Esophagus squamous epithelium (tissue), 5 donors: ENCODE measurements at places on chromosomes 6 and 20. TPM values are rescaled to one million over a fixed set of nuclear protein-coding genes. Genes with fewer than 3 reads are reported as not detected.

GRCh38 chr20:36031806-36032205, 63.4 kb downstream of the CNBD2 start:
- H3K36me3 ChIP-seq, result no peaks in the 10 kb centered on the region
- H3K4me3 ChIP-seq, result no peak overlapping the region
- H3K4me1 ChIP-seq, result peaks cover 8% of the 10 kb centered on the region
- DNase-seq, result no peak

GRCh38 chr20:19397666-19398065, 185.2 kb downstream of the SLC24A3 start:
- H3K27me3 ChIP-seq, result no peaks in the 10 kb centered on the region
- no peak overlapping the region for H3K4me3 ChIP-seq
- H3K27ac ChIP-seq, result no peak overlapping the region
- no peaks in the 10 kb centered on the region for H3K36me3 ChIP-seq
- DNase-seq, result no peak
- H3K4me1 ChIP-seq, result no peaks in the 10 kb centered on the region

DNA sequence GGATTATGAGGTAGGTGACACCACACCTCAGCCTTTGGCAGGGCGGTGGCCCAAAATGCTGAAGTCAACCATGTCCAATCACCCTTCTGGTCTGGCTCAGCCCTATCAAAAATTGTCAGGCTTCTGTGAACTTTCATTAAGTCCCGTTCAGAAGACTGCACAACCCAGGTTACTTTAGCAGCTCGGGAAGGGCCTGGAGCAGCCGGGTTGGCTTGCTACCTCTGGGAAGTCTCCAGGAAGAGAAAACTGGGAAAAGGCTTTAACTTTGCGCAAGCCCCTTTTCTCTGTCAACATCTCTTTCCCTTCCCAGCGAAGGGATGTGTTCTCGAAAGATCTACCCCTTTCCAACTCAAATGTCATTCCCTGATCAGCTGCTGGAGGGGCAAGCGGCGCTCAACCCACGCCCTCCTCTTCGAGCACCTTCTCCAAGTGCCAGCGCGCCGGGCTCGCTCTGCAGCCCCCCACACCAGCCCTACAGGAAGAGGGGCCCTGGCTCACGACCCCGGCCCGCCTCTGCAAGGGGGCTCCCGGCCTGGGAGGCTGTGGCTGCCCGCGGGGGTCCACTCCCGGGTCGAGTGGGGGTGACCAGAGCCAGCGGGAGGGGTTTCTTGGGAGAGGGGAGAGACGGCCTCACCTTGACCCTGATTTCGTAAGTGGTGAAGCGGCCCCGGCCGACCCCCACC, 573 bp downstream of the SNX3 start:
- peaks cover 5% of the 10 kb centered on the region for H3K4me1 ChIP-seq
- peak overlapping the region; percentile 97 for H3K27ac ChIP-seq
- DNase-seq, result peak; percentile 45
- peak overlapping the region; percentile 96 for H3K4me3 ChIP-seq

GRCh38 chr20:49216991-49217578, 2.1 kb upstream of the DDX27 start:
- no peaks in the 10 kb centered on the region for H3K27me3 ChIP-seq
- H3K27ac ChIP-seq, result peak overlapping the region; percentile 48
- peak overlapping the region; percentile 21 for H3K4me3 ChIP-seq

GRCh38 chr20:59405226-59406200, 105.1 kb downstream of the EDN3 start:
- peaks cover 74% of the 10 kb centered on the region for H3K27me3 ChIP-seq
- DNase-seq, result no peak

- peaks cover 44% of the 10 kb centered on the region for H3K4me1 ChIP-seq
- H3K36me3 ChIP-seq, result peaks cover under 1% of the 10 kb centered on the region
- peak overlapping the region; percentile 15 for H3K27ac ChIP-seq
- H3K27me3 ChIP-seq, result no peaks in the 10 kb centered on the region
- no peak for DNase-seq
- no peak overlapping the region for H3K4me3 ChIP-seq
These were observed 2.0 kb upstream of the GTPBP2 start for GRCh38 chr6:43630980-43631619.

- no peak for DNase-seq
- peaks cover 34% of the 10 kb centered on the region for H3K36me3 ChIP-seq
- no peak overlapping the region for H3K4me3 ChIP-seq
- no peaks in the 10 kb centered on the region for H3K27me3 ChIP-seq
- H3K4me1 ChIP-seq, result peaks cover 7% of the 10 kb centered on the region
These were observed 32.2 kb downstream of the PRPH2 start for GRCh38 chr6:42690151-42690702.

- peaks cover 65% of the 10 kb centered on the region for H3K4me1 ChIP-seq
- no peaks in the 10 kb centered on the region for H3K36me3 ChIP-seq
- DNase-seq, result peak; percentile 31
- H3K27me3 ChIP-seq, result no peaks in the 10 kb centered on the region
- peak overlapping the region; percentile 54 for H3K4me3 ChIP-seq
- H3K27ac ChIP-seq, result peak overlapping the region; percentile 78
These were observed 92.4 kb downstream of the PRND start for GRCh38 chr20:4813863-4814695.

GRCh38 chr6:170074907-170075306, 216.0 kb downstream of the DLL1 start:
- DNase-seq, result no peak
- H3K36me3 ChIP-seq, result no peaks in the 10 kb centered on the region
- no peak overlapping the region for H3K4me3 ChIP-seq
- H3K4me1 ChIP-seq, result no peaks in the 10 kb centered on the region

DNA sequence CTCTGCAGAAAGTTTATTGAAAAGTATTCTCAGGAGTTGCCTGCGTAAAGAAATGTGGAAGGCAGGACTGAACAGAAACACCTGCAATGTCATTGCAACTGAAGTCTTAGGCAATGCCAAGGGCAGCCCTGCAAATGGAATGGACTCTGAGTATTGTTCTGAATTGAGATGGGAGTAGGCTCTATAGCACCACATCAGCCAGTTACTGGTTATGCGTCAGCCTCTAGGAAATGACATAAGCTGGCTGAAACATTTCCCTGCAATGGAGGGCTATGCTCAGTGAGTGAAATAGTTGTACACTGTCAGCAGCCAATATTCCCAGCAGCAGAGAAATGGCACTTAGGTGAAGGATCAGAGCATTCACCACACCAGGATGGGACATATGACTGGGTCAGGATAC, 13.8 kb upstream of the GJE1 start:
- no peaks in the 10 kb centered on the region for H3K36me3 ChIP-seq
- H3K4me1 ChIP-seq, result no peaks in the 10 kb centered on the region
- no peak overlapping the region for H3K4me3 ChIP-seq
- no peak for DNase-seq
- H3K27me3 ChIP-seq, result no peaks in the 10 kb centered on the region
- no peak overlapping the region for H3K27ac ChIP-seq

DNA sequence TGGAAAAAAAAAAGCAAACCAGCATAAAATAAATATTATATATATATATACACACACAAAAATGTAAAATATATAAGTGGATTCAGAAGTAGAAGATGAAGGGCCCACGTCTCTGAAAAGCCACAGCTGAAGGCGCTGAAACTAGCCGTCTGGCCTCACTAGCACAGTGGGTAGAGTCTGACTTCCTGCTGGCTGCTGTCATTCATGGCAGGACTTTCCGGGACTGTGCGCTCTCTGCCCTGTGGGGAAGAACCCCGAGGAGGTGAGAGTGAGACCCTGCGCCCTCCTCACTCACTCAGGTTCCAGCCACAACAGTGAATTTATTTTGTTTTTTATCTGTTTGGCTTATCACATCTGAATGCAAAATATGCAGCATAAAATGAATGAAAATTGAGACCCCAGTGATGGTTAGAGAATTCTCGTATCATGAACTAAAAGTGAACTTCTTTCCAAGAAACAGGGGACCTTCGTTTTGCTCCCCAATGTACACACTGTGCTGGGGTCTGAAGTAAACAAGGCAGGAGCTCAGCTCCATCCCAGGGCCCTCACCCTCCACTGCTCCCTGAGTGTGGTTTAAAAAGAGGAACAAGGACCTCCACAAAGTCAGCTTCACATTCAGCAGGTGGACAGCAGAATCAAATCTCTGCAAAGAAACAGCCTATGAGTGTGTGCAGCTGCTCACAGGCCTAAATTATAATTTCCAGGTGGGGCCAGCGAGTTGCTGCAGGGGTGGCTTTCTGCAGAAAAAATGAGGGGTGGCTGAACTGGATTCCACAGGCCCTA, 1.3 kb upstream of the RAMACL start:
- no peaks in the 10 kb centered on the region for H3K36me3 ChIP-seq
- H3K27me3 ChIP-seq, result no peaks in the 10 kb centered on the region
- H3K4me1 ChIP-seq, result peaks cover 19% of the 10 kb centered on the region
- no peak for DNase-seq
- H3K27ac ChIP-seq, result peak overlapping the region; percentile 10
- H3K4me3 ChIP-seq, result no peak overlapping the region

GRCh38 chr6:108651340-108652227, 90.9 kb downstream of the FOXO3 start:
- no peaks in the 10 kb centered on the region for H3K36me3 ChIP-seq
- no peaks in the 10 kb centered on the region for H3K27me3 ChIP-seq
- H3K4me3 ChIP-seq, result no peak overlapping the region
- H3K27ac ChIP-seq, result peak overlapping the region; percentile 40

DNA sequence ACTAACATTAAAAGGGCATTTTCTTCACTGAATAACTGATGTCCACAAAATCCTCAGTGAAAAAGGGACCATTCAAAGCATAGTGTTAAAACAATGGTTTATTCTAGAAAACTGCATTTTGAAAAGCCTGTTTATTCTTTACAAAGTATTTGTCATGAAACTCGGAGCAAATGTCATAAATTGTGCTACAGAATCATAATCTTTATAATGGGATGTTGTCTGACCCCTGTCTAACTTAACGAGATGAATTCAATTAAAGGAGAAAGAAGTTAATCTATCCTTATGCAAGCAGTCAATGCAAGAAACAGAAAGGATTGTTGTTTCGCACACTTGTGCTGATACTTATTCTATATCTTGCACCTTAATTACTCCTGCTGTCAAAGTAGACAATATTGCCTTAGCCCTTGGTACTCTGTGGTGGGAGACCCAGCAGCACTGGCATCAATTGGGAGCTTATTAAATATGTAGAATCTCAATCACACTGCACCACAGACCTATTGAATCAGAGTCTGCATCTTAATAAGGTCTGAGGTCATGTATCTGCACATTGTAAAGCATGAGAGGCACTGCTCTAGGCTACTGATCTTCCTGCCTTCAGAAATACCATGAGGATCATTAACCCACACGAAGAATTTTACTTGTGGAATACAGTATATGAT, 708.3 kb downstream of the HDGFL1 start:
- H3K27me3 ChIP-seq, result no peaks in the 10 kb centered on the region
- H3K4me3 ChIP-seq, result no peak overlapping the region
- no peak overlapping the region for H3K27ac ChIP-seq

DNA sequence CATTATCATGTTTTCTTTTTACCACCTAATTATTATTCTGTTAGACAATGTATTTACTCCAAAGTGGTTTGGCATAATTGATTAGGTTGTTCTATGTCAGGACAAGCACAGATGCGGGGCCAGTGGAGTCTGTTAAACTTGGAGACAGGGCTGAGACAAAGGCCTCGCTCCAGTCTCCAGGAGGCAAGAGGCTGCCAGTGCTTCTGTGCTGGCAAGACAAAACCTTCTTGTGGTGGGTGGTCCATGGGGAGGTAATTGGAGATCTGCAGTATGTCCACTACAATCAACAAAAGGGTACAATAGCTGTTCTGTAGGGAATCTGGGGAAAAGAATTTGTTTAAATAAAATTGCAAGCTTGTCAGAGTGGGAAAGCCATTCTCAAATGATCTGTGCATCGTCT, 677.2 kb upstream of the SLC35B3 start:
- DNase-seq, result no peak
- H3K27me3 ChIP-seq, result no peaks in the 10 kb centered on the region
- H3K36me3 ChIP-seq, result no peaks in the 10 kb centered on the region
- no peak overlapping the region for H3K27ac ChIP-seq

DNA sequence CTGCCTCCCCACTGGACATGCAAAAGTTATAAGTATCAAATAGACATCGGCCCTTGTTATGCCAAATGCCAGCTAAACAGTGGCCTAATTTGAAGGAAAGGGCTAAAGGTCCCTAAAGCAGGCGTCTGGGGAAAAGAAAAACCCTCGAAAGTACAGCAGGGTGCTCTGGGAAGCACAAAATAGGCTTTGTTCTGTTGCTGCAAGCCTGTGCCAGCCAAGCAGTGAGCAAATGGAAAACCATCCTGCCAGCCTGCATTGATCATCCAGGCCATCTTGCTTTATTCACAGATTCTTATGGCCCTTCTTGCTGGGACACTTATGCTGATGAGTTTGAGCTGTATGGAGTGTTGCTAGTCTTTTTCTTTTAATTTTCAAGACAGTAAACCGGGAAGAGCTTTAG, 62.2 kb upstream of the PLEKHG1 start:
- no peaks in the 10 kb centered on the region for H3K36me3 ChIP-seq

- no peaks in the 10 kb centered on the region for H3K36me3 ChIP-seq
- no peak overlapping the region for H3K27ac ChIP-seq
- no peak for DNase-seq
These were observed 339.4 kb downstream of the CDKAL1 start for GRCh38 chr6:20873425-20874190.

DNA sequence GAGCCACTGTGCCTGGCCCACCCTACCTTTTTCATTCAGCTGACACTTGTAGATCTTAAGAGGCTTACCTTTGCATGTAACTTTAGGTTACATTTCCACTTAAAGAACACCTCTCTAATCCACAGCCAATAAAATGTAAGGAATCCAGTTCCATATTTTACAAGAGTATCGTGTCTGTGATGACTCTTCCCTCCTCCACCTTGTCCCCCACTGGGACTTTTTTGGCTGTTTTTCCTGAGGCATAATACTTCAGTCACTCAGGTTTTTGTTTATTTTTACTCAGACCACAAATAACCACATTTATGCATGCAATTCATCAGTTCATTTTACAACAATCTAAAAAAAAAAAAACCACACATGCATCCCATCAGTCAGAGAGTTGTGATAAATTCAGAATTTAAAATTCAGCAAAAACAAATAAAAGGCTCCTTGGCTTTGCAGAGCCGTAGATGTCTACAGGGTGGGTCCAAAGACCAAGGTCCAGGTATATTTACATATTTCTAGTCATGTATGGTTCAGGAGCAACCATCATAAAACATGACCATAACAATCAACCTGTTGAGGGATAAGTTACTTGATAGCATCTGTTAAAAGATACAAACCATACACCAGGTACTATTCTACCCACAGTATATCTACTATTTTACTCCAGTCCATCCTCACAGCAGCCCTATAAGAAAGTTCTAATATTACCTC, 9.9 kb downstream of the ATXN1 start:
- no peak for DNase-seq
- H3K36me3 ChIP-seq, result no peaks in the 10 kb centered on the region
- peak overlapping the region; percentile 23 for H3K27ac ChIP-seq
- H3K27me3 ChIP-seq, result no peaks in the 10 kb centered on the region
- H3K4me3 ChIP-seq, result no peak overlapping the region
- peaks cover 11% of the 10 kb centered on the region for H3K4me1 ChIP-seq

- no peak overlapping the region for H3K27ac ChIP-seq
- no peaks in the 10 kb centered on the region for H3K4me1 ChIP-seq
- no peak overlapping the region for H3K4me3 ChIP-seq
These were observed 166.9 kb downstream of the EDN1 start for GRCh38 chr6:12457094-12457493.

The C6orf47 gene
- total RNA-seq, result 33.6 TPM

The NFATC2 gene
- 6.7 TPM for total RNA-seq

The HSPA1L gene
- total RNA-seq, result 0.38 TPM

The SERPINB6 gene
- 76.6 TPM for total RNA-seq

The LPA gene
- total RNA-seq, result 1.2 TPM

The BTBD3 gene
- total RNA-seq, result 17.1 TPM

The JARID2 gene
- 19.6 TPM for total RNA-seq

The RIPPLY2 gene
- total RNA-seq, result not detected

The HUS1B gene
- 0.30 TPM for total RNA-seq

The TPX2 gene
- total RNA-seq, result 11.4 TPM

The GNL1 gene
- total RNA-seq, result 20.9 TPM
